ENCODE measurements at places on chromosomes 4 and X.

- no peak for DNase-seq
Observed at GRCh38 chr4:3075652-3075981, 1.1 kb downstream of the HTT start.

- peak; percentile 82 for DNase-seq
Observed at GRCh38 chr4:77819404-77819842, 255 bp upstream of the CNOT6L start.

DNA sequence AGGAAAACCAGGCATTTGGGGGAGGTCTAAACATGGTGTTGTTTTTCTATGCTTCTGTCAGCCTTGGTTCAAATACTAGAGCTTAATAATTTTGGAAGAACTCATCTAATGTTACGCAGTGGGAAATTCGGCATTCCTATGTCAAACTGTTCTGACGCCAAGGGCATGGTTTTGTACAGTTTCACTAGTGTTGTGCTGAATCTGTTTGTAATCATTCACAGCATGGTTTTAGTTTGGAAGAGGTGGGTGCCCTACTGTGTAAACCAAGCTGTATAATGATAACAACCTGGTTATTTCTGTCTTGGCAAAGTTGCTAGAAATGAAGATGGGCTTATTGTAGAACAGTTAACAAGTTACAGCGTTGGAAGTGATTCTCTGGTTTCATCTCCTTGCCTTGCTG, 5.2 kb downstream of the DDX3X start:
- DNase-seq, result no peak

GRCh38 chr4:107809210-107809609, 15.5 kb upstream of the SGMS2 start:
- DNase-seq, result no peak

DNA sequence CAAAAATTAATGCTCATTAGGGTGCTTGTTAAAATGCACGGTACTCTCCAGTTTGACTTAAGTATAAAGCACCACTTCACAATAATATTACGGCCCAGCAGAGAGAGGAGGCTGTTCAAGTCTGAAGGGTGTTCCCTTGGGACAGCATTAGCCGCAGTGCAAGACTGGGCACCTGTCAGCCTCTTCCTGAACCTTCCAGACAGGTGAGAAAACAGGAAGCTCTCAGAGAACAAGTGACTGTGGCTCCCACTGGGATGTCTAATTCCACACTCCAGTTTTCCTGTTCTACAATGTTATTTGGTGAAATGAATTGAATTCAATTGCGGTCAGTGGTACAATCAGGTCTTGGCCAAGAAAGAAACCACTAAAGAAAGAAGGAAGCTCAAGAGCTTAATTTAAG, 414.4 kb downstream of the SMARCA1 start:
- no peak for DNase-seq

- no peak for DNase-seq
Observed at GRCh38 chr4:115274545-115274944, 161.1 kb upstream of the NDST4 start.

GRCh38 chr4:23305026-23305425, 584.8 kb downstream of the PPARGC1A start:
- DNase-seq, result no peak

GRCh38 chr4:155411546-155411945, 34.8 kb upstream of the MAP9 start:
- no peak for DNase-seq

DNA sequence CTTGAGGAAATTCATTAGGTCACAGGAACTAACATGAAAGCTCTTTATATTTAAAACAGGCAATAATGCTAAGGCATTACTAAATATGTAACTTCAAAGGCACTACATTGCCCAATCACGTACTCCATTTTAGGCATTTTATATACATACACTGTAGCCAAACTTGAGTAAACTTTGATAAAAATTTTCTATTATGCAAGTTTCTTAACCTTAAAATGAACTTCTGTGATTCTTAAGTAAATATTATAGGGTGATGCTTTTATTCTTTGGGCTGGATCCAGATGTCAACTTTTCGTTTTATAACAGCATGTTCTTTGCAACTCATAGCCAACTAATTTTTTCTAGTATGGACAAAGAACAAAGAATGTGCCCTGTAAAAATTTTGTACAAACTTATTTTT, 28.3 kb upstream of the MAP9 start:
- DNase-seq, result no peak

DNA sequence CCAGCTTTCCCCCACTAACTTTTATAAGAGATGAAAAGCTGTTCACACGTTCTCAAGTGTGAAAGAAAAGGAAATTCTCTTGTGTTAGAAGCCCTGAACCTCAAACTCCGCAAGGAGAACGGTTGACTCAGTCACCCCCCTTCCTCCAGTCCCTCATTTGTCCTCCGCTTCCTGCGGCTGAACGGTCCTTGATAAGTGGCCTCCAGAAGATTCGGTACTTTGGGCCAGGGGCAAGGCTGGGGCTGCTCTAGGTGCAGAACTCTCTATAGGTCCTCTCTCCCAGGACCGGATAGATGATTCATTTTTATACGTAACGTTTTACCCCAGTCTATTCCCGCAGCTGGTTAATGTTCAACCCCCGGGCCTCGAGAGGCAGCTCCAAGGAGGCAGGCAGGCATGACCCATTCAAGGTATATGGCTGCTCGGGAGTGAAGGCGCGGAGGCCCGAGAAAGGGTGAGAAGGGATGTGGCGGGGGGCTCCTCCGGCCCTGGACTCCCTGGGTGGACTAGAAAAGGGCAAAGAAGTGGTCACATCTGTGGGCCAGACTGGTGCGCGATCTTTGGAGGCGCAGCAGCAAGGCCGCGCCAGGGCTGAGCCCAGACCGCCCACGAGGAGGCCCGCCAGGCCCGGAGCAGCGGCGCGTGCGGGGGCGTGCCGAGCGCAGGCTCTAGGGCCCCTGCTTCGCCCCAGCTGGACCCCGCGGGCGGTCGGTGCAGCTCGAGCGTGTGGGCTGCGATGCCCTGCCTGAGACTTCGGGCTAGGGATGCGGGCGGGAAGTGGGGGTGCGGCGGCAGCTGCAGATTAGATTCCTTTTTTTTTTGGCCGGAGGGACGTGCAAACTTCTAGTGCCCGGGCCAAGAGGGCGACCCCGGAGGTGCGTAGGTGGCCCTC, 11.7 kb downstream of the PITX2 start:
- peak; percentile 64 for DNase-seq

DNA sequence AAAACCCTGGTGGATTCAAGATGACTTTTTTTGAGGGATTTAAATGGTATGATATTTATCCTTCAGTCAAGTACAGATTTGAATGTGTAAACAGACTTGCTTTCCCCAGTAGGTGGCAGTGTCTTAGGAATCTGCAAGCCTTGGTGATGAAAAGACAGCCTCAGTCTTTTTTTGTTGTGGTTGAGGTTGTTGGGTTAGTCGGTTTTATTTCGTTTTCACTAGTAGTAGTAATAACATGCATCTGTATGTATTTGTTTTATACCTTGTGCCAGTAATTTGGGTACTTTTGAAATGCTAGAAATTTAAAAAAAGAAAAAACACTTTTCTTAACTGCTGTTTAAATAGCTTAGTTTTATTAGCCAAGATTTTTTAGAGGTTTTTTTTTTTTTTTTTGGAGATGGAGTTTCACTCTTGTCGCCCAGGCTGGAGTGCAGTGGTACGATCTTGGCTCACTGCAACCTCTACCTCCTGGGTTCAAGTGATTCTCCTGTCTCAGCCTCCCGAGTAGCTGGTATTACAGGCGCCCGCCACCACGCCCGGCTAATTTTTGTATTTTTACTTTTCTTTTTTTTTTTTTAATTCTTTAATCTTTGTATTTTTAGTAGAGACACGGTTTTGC, 39.2 kb downstream of the COPS4 start:
- peak; percentile 83 for DNase-seq

GRCh38 chr4:6724421-6725111, 8.6 kb downstream of the BLOC1S4 start:
- DNase-seq, result peak; percentile 46

- DNase-seq, result no peak
Observed at GRCh38 chr4:23782778-23783437, 106.9 kb downstream of the PPARGC1A start.

GRCh38 chrX:45003085-45003484, 130.1 kb downstream of the KDM6A start:
- no peak for DNase-seq

DNA sequence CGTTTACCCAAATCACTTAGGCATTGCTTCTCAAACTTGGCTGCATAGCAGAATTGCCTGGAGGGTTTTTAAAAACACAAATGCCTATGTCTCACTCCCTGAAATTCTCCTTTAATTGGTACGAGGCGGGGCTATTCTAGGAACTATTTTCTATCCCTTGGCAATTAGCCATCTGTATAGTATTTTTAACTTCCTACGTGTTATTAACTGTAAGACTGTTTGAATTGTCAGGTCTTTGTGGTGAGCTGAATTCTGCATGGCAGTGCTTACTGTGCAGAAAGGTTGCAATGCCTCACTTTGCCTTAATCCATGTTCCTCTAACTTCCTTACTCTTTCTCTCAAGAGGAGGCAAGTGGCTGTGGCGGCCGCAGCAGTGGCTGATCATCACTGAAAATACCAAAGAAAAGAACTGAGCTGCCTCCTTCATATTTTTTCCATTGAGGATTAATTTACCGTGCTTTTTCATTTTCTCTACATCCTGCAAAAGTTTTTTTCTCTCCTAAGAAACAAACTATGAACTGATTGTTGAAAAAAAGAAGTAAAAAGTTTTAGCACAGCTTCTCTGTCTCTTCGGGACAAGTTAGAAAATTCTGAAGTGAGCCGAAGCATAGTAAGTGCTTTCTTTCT, at the start of gene SHROOM3:
SHROOM3 (plus strand) TSS at position 329 of the 627 bp plus-strand sequence. CDS start 824 bp downstream, outside the sequence.
- DNase-seq, result peak; percentile 54

DNA sequence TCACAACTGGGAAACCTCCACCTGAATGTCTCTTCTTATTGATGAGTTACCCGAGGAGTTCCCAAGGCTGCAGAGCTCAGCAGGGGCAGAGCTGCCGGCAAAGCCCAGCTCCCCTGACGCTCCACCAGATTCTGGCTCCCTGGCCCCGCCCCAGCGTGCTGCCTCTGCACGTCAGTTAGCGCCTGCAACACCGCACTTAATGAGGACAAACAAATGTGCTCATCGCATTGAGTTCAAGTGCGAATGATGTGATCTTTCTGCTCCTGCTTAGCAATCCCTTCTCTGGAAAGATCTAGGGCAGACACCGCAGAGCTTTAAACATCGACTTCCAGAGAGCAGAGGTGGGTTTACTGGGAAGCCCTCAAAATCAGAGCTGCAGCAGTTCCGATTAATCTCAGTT, 55.5 kb upstream of the FBXW7 start:
- DNase-seq, result peak; percentile 71

DNA sequence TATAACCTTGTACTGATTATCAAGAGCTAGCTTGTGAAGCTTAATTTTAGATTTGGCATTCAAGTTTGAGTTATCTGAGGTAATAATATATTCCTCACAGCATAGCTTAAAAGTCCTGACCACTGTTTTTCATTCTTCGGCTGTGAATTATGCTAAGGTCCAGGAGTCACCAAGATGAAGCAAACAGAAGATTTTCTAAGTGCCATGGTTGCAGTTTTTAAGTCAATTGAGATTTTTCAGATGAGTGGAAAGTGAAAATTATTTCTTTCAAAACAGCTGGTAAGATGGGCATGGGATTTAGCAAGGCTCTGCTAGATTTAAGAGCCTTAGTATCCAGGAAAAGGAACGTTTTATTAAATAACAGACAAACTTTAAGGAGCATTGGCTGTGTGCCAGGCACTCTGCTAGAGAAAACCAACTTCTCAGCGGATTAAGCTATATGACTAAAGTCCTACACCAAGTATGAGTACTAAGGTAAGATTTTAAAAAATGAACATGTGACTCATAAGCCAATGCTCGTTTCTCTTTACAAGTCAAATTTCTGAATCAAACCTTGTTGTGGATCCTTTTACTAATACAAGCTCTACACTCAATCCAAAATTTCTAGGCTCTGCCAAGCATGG, 149.9 kb upstream of the IL15 start:
- peak; percentile 93 for DNase-seq

DNA sequence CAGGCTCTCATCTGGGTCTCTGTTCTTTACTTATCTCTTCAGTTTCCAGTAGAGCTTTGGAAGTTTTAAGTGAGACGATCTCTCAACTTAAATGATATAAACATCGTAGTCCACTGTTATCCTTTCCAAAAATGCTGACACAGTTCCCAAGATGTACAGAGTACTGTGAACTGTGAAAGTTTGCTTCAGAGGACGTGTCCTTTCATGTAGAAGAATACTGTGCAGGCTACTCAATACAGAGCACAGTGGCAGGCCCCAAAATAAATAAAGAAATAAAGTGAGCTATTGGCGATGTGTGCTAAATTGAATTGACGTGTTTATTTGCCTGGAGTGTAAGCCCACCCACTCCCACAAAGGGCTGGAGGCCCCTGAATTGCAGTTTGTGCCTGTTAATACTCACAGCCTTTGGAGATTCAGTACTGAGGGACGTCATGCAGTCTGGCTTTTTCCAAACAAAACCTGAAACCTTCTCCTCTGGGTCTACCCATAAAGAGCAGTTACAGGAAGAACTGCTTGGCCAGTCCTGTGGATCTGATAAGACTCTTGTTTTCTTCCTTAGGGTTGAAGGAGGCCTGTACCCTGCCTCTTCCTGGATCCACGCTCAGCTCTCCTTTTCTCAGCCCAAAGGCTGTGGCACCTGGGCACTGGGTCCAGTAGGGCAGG, 66.1 kb downstream of the SOWAHB start:
- DNase-seq, result no peak

DNA sequence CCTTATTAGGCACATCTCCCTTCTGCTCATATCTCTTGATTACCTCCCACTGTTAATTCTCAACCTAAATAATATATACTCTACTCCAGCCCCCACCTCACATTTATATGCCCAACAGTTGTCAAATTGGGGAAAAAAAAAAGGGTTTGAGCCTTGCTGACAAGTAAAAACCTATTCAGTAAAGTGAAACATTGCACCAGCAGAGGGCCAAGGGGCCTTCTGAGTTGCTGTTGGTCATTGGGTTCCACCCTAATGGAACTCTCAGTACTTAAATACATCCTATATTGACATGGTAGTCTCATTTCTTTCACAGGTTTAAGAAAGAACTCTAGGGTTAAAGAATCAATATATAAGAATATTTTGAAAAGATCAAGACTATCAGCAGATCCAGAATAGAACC, 362.2 kb downstream of the SMARCA1 start:
- no peak for DNase-seq

GRCh38 chr4:20253283-20253734, 1.6 kb downstream of the SLIT2 start:
- DNase-seq, result peak; percentile 43

GRCh38 chr4:75087416-75087815, 154.5 kb downstream of the PARM1 start:
- DNase-seq, result no peak

GRCh38 chrX:3669841-3670475, 43.5 kb downstream of the PRKX start:
- no peak for DNase-seq

GRCh38 chrX:147183161-147183560, 368.6 kb upstream of the CXorf51A start:
- DNase-seq, result no peak

DNA sequence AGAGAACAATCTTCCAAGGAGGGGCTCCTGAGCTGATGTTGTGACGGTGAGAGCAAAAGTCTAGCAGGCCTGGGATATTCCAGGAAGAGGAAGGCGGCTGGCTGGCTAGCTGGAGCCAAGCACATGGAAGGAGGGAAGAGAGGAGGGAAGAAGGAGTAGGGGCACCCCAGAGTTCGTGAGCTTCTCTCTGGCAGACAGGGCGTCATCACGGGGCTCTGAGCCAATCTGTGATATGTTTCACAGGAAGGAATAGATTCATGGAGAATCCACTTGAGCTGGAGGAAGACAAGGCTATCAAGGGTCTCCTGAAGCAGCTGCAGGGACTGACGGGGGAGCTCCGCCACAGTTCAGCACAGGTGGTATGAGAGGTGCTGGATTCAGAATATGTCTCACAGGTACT, 73.6 kb downstream of the DHRSX start:
- no peak for DNase-seq

All from GM23248 (cell line).